Testis (tissue), 5 donors: ENCODE measurements at places on chromosomes 12 and 14.
A peak's percentile ranks its signal among the peaks of the same experiment; 100 is the strongest.

GRCh38 chr14:101335061-101335661 lies 226.1 kb upstream of the DIO3 start:
- peak; percentile 67 for DNase-seq

DNA sequence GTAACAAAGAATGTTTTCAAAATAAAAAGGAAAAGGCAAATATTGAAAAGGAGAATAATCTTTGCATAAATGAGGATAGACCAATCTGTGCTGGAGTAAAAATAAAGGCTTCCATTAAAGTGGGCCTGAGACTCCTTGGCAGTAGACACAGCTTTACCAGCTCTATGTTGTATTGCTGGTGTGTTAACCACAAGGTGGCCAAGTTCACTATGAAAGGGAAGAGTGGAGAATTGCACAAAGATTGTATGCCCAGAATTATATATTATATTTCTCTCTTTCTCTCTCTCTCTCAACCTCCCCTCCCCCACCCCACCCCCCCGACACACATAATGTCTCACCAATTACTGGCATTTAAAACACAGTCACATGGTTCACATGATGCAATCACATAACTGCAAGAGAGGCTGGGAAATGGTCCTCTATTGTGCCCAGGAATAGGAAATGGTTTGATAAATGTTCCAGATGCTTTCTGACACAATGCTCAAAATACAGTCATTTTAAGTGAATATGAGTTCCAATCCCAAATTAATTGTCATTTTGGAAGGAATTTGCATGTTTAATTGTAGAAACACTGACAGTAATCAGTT lies 222.6 kb upstream of the SYT1 start:
- no peak for DNase-seq

GRCh38 chr12:129179941-129180553 lies 326.8 kb downstream of the GLT1D1 start:
- no peak for DNase-seq

DNA sequence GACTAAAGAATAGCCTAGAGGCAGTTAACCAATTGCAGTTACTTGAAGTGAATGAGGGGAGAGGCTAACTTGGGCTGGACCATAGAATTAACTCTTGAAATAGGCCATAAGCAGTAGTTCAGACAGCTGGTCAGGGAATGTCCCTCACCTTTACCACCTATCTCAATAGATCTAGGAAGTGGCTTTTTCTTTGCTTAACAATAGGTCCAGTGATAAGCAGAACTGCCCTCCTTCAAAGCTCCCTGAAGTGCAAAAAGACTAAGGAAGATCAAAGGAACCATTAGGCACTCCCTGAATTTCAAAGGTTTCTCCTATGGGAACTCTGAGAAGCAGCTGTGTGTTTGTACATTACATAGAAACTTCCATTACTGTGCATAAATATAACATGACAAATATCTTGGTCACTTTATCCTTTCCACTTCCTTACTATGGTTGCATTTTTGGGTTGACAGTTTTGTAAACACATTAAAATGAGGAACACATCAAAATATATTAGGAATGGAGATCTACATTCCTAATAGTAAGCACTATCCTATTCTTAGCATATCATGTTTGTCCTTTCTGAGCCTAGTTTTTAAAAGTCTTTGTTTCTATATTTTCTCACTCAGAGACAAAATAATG lies 7.2 kb upstream of the NAA30 start:
- no peak for DNase-seq

DNA sequence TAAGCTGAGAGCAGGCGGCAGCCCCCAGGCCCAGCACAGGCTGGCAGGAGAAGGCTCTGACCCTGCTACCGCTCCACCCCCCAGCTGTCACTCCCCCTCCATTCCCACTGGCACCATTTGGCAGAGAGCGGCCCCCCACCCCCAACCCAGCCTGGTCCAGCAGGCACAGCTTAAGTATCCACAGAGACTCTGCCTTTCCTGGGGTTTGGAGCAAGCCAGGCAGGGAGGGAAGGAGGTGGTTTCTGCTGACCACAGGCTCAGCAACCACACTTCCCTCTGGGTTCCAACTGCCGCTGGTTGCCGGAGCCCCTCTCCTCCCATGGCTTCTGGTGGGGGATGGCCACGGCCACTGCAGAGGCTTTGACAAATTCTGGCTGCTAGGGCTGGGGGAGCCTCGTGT lies 30.5 kb upstream of the CCND2 start:
- no peak for DNase-seq

DNA sequence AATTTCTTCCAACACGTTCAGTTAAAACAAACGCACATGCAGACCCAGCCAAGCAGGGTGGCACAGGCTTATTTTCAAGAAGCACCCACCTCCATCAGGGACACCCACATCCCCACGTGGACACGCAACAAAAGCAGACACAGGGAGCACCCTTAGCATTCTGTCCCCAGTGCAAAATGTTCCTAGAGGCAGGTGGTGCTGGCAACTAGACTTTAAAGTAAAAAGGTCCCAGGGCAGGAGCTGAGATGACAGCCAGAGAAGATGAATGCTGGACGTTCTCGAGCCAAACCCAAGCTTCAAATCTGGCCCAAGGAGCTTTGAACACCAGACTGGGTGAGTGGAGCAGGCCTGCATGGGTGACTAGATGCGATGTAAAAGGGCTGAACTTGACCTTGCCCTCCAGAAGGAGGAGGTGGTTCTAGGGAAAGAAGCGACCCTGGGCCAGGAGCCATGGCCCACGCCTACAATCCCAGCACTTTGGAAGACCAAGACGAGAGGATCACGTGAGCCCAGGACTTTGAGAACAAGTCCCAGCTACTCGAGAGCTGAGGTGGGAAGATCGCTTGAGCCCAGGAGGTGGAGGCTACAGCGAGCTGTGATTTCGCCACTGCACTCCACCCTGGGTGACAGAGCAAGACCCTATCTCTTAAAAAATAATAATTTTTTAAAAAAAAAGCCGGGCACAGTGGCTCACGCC lies 47.3 kb downstream of the KDM2B start:
- DNase-seq: peak; percentile 59

DNA sequence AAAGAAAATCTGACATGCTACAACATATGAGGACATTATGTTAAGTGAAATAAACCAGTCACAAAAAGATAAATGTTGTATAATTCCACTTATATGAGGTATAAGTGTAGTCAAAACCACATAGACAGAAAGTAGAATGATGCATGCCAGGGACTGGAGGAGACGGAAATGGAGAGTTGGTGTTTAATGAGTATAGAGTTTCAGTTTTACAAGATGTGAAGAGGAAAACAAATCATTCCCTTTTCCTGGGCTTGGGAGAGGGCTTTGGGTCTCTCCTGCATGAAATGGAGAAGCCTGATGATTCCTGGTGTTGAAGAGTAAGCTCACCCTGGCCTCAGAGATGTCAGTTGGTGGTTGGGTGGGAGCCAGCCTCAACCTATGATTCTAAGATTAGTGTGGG lies 158.4 kb upstream of the PLXNC1 start:
- DNase-seq: no peak

- no peak for DNase-seq
Observed at GRCh38 chr12:105876396-105876927, 262.3 kb downstream of the NUAK1 start.

- no peak for DNase-seq
Observed at GRCh38 chr12:38392554-38393144, 76.1 kb downstream of the ALG10B start.

- no peak for DNase-seq
Observed at GRCh38 chr12:42981379-42981778, 391.8 kb upstream of the PRICKLE1 start.

- no peak for DNase-seq
Observed at GRCh38 chr14:64303471-64303917, 9.3 kb upstream of the ESR2 start.

GRCh38 chr12:25598956-25599355 lies 45.9 kb upstream of the LMNTD1 start:
- no peak for DNase-seq

GRCh38 chr14:22594156-22594716 lies 3.9 kb upstream of the ABHD4 start:
- no peak for DNase-seq

DNA sequence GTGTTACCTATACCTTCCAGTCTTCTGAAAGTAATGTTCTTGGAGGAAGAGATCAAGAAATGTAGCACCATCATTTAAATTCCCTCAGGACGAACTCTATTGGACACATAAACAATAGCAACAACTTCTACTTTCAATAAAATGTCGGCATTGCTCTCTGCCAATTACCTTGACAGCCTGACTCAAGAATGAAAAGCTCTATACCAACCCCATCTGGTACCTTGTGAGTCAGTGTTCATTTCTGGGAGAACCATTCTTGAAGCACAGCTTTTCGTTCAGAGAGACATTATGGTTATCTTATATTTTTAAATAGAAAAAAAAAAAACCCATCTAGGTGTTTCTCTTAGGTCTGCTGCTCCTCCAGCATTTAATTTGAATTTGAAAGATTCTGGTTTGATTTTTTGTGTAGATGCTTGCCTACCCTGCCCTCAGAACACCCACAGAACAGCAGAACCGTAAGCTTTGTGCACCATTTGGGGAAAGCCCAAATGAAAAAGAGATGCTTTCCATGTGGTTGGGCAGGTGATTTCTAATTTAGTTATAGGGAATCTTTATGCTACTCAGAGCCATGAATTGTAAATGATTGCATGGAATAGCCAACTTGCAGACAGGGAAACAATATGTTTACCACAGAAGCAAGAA lies 156.0 kb downstream of the SAMD4A start:
- no peak for DNase-seq

- no peak for DNase-seq
Observed at GRCh38 chr12:19014240-19014639, 115.3 kb upstream of the PLEKHA5 start.

DNA sequence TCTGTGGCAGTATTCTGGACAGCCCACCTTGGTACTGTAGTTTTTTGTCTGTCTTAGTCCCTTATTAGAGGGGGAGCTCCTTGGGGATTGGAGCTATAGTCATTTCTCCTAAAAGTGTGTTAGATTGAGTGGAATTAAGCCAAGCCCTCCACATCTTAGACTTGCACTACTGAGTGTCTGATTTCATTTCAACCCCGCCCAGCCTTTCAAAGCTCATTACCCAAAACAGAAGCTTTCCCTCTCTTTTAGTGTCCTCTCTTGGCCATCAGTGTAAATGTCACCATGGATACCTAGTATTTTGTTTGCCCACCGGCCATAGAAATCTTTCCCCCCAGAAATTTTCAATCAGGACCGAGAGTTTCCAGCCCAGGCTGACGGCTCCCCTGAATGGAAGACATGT lies 74.5 kb downstream of the LRRC74A start:
- no peak for DNase-seq

GRCh38 chr14:67571275-67571990 lies 28.6 kb downstream of the PIGH start:
- peak; percentile 80 for DNase-seq

DNA sequence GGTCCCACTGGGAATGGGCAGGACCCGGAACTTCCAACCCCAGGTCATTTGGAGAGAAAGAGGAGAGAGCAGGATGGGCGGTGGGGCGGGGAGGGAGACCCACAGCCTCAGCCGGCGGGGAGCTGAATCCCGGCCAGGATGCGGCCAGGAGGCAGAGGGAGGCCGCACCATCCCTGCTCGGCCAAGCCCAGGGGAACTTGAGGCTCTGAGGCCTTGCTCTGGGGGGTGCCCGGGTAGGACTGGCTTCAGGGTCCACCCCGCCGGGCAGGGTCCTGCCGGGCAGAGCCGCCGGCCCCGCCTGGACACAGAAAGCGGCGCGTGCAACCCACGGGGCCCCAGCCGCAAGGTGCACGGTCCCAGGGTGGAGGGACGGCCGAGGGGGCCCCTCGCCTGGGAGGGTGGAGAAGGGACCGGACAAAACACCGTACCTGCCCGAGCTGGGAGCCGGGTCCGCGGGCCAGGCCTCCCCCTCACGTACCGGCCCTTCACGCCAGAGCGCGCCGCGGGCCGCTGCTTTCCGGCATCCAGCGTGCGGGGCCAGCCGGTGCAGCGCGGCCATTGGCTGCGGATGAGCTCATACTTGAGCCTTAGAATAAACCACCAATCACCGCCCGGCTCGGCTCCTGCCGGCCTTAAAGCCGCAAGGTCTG lies at the start of gene RPS6KL1:
TSS of gene RPS6KL1 (minus strand) at position 509 of the 650 bp plus-strand sequence. CDS start 1,719 bp downstream, outside the sequence.
- peak; percentile 95 for DNase-seq

DNA sequence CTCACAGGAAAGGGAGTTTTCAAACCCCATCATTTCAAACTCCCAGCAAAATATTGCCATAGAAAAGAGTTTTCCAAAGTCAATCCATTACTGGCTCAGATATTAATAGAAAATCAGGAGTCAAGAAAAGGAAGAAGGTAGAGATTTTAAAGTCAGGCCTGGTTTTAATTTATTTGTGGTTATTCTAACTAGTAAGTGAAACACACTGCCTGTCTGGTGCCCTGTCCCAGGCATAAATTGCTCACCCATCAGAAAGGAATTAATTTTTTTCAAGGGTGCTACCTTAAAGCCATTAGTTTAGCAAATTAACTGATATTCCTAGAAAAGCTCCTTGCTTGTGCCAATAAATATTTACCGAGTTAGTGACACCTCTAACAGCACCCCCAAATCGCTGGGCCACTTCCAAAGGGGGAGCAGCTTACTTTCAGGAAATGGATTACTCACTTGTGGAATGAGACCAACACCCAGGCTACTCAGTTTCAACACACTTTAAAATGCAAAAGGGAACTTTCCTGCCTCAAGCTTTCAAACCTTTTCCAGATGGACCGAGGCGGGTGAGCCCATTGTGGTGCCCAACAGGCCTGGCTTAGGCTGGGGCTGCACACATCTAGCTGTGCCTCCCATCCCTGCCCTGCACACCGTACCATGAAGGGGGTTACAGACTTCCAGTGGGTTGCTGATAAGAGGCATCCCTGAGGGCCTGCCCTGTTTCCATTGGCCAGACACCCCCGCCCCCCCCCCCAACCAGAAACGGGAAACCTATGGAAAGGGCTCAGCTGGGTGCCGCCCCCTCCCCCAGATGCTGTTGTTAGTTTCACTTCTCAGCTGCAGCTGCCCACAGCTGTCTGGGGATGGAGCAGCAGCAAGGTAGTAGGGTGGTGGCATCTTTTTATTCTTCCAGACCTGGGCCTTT lies 117.2 kb downstream of the SAMD4A start:
- DNase-seq: no peak

DNA sequence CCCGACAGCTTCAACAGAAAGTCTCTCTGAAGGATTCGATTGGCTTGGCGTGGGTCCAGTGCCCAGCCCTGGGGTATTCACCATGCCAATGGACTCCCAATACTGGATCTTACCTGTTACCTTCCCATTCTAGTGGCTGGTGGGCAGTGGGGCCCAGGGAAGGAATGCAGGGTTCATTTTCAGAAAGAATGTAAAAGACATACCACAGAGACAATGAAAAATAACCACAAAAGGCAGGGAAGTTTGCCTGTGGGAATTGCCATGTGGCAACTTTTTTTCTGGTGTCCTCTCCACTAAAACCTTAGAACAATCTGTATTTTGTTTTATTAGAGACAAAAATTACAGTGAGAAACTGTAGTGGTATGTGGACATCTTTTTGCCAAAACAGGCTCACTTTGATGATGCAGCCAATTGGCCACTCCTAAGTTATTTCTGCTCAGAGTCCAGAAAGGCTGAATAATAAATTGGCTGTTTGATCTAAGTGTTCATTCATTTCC lies 55.2 kb downstream of the PTGER2 start:
- DNase-seq: no peak
